ENCODE measurements at places on chromosomes 6 and 20. TPM values are rescaled to one million over a fixed set of nuclear protein-coding genes. Genes with fewer than 3 reads are reported as not detected.

The GJA10 gene
- not detected for polyA plus RNA-seq

- DNase-seq = no peak
Observed at GRCh38 chr6:11890849-11891248, 112.2 kb upstream of the ADTRP start.

DNA sequence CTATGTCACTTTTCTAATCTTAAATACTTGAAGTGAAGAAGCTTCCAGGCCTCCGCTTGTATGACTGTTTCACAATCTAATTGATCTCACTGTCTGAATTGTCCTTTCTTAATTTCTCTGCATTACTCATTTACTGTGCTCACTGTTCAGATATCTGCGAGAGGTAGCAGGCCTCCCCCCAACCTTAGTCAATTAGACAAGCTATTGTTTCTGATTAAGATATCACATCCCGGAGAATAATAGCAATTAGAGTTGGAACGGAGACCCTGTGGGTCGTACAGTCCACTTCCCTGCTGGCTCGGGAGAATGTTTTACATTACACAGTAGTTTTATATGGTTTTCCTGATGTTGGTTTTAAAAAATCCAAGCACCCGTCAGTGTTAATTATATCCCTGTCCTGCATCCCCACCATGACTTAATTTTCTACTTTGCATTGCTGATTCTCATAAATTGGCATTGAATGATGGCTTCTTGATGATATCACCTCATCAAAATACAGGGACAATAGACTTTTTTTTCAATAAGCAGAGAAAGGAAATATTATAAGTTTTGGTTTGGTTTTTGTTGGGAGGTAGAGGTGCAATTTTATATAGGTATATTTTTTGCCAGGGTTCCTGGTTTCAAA, 178.7 kb upstream of the TSHZ2 start:
- no peak for DNase-seq

DNA sequence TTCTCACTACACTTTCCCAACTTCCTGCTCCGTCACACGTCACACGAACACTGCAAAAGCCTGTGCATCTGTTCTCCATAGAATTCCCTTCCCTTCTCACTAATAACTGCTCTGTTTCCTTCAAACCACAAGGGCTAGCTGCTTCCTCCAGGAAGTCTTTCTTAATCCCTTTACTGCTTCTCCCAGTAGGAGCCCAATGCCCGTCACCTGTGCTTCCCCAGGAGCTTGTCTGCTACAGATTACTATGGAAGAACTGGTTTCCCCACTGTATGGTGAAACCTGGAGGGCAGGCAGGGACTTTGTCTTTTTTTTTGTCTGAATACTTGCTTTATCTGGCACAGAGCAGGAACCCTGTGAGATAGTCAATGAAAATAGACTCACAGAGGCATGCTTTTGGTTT, 444.7 kb upstream of the MAP3K7 start:
- DNase-seq = no peak

The TPD52L1 gene
- 96.3 TPM for polyA plus RNA-seq

The C20orf204 gene
- polyA plus RNA-seq = 0.35 TPM

The WFDC5 gene
- polyA plus RNA-seq = not detected

DNA sequence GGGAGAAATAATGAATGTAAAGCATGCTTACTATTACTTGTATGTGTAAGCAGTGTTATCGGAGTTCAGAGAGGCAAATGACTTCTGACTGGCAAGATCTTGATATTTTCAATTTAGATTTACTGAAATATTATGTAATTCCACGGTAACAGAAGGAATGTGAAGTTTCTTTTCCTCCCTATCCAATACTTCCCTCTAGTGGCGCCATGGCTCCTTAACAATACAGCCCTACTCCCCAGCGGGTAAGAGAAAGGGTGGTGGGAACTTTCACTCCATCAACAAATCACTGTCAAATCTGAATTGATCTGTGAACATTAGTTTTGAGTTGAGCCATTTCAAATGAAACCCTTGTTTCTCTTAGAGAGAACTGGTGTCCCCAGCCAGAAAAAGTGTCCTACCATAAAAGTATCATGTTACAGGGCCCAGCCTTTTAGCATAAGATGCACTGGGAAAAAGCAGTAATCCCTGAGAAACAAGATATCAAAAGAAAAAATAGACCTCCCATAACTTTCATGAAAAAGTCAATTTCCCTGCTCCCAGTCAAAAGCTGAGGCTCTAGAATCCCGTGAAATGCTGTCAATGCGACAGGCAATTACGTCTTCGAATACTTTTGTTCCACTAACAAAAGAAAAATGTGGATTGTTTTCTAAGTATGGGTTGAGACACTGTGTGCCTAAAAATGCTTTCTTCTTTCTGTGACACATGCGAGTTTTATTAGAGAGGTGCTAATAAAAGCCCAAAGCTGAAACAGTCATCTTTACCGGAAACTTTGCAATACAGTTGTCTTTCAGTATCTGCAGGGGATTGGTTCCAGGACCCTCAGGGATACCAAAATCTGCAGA, 12.9 kb downstream of the COX7A2 start:
- peak; percentile 76 for DNase-seq

GRCh38 chr6:100376103-100376502, 88.6 kb downstream of the SIM1 start:
- peak; percentile 52 for DNase-seq

DNA sequence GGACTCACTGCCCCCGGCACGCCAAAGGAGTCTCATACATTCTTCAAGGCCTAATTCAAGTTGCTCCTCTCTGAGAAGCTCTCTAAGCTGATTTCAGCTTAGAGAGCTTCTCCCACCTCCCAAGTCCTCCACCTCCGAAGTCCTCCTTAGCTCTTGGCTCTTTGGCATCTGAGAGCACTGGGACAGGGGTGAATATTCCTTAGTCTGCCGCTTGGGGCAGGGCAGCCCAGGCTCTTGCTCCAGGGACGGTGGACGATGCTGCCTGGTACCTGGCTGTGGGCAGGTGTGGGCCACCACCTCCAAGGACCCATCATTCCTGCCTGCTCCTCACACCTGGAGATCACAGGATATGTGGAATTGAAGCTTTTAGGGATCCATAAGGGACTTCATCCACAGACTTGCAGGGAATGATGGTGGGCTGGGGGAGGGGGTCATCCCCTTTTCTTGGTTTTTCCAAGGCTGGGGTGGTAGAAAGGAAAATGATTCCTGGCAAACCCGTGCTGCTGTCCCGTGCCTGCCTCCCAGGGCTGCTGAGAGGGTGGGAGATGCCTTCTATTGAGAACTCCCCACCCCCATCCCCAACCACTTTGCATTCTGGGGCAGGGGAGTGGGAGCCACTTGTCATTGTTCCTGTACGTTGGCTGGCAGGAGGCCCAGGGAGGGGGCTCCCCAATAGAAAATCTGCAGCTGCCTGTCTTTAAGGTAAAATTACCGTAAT, 57.4 kb downstream of the ARHGAP40 start:
- peak; percentile 47 for DNase-seq

The CPXM1 gene
- polyA plus RNA-seq = 98.5 TPM

GRCh38 chr20:25076731-25077609, 5.0 kb downstream of the VSX1 start:
- no peak for DNase-seq

The DEFB124 gene
- not detected for polyA plus RNA-seq

The MCCD1 gene
- polyA plus RNA-seq = not detected

- DNase-seq = peak; percentile 97
Observed at GRCh38 chr20:50980071-50980681, 21.6 kb downstream of the MOCS3 start.

GRCh38 chr20:38202153-38202981, 37.3 kb upstream of the TGM2 start:
- no peak for DNase-seq

The CNR1 gene
- polyA plus RNA-seq = 0.69 TPM

DNA sequence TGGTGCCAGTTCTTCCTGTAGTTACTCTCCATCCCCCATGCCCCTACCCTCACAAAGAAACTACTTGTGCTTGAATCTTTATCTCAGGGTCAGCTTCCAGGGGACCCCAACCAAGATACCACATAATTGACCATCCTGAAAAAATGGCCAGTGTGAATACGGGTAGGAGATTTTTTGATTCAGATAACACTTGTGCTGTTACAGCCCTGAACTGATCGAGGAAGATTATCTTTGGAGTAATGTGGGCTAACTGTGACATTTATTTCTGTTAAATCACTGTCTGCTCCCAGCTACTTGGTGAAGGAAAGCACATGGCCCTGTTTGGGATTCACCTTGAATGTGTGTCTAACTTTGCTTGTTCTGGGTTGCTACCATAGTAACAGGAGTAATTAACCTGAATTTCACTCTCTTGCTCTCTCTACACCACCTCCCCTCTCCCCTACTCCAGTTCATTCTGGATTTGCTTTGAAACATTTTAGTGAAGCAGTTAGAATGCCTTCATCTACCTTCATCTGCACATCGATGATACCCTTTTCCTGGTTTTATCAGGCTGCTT, 219.6 kb upstream of the CHD6 start:
- DNase-seq = no peak

The TGM3 gene
- polyA plus RNA-seq = 0.37 TPM

The MOXD1 gene
- 20.8 TPM for polyA plus RNA-seq

GRCh38 chr6:87210979-87211378, 55.6 kb downstream of the ZNF292 start:
- DNase-seq = no peak

GRCh38 chr20:32624687-32625345, 39.7 kb upstream of the NOL4L start:
- no peak for DNase-seq

DNA sequence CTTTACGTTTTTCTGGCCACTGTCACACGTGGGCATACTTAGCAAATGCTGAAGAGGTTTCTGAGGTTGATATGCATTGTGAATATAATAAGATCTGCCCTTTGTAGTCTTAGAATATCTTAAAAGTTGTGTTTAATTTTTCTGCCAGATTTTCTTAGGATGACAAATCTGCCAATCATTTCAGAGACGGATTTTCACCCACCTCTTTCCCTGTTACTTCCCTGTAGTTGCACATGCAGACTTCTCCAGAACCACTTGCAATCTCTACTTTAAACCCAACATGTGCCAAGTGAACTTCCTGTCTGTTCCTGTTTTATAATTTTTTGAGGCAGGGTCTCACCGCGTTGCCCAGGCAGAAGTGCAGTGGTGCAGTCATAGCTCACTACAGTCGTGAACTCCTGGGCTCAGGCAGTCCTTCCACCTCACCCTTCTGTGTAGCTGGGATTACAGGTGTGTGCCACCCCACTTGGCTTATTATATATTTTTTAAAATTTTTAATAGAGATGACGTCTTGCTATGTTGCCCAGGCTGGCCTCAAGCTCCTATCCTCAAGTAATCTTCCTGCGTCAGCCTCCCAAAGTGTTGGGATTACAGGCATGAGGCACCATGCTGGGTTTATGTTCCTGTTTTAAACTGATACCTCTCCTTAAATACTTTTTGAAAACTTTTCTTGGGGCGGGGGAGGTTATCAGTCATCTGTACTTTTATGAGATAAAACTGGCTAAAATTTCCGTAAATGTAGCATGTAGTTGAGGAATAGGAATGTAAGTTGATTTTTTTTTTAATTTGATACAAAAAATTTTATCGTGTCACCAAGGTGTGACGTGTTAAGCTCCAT, 2.7 kb downstream of the IGF2R start:
- no peak for DNase-seq

The C6orf163 gene
- polyA plus RNA-seq = 2.8 TPM

- peak; percentile 97 for DNase-seq
Observed at GRCh38 chr20:19757487-19758132, 448 bp upstream of the RIN2 start.

The CLVS2 gene
- not detected for polyA plus RNA-seq

DNA sequence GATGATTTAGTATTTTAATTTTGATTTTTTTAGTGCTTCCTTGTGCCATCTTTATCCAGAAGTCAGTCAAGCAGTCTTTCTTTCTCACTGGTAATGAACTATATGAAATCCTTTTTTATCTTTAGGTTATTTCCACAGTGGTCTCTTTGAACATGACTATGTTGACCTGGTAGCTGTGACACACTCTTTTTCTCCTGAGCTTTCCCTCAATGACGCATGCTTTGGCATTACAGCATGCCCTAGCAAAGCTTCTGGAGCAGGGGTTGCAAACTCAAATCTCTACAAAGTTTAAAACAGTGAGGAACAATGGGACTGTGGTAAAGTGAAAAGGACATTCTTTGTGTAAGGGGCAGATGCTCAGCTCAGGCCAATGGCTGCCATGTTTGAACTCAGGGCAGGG, 4.5 kb upstream of the PLAGL1 start:
- DNase-seq = peak; percentile 27

GRCh38 chr6:42230345-42231321, 13.0 kb upstream of the MRPS10 start:
- DNase-seq = no peak

The RSPO4 gene
- polyA plus RNA-seq = 8.4 TPM

GRCh38 chr20:10419550-10420133, 14.4 kb downstream of the MKKS start:
- DNase-seq = no peak

- no peak for DNase-seq
Observed at GRCh38 chr20:9919271-9920014, 80.6 kb upstream of the PAK5 start.

DNA sequence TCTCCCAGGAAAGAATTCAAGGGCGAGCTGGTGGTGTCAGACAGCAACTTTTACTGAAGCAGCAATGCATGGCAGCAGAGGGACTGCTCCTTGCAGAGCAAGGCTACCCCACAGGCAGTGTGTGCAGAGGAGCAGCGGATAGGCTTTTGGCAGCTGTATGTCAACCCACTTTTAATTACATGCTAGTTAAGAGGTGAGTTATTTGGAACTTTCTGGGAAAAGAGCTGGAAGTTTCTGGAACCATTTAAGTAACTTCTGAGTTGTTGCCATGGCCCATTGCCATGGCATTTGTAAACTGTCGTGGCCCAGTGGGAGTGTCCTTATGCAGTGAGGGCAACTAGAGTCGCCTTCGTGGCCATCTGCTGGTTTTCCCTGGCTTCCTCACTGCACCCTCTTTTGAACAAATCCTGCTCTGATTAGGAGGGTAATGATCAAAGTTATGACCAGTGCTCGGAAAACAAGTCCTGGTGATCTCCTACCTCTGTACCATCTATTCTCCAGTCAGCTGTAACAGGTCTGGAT, 34.0 kb downstream of the BPIFB4 start:
- DNase-seq = no peak

DNA sequence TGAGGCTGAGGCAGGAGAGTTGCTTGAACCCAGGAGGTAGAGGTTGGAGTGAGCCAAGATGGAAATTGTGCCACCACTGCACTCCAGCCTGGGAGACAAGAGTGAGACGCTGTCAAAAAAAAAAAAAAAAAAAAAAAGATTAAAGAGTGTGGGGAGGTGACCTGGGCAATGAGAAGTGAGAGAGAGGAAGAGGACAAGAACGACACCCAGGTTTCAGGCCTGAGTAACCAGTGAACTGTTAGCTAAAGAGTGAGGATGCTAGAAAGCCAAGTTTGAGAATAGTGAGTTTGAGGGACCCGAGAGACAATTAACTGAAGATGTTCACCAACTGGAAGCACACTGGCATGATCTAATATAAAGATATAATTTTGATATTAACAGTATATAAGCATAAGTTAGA, 85.4 kb upstream of the TNFAIP3 start:
- DNase-seq = no peak

GRCh38 chr20:24631173-24631505, 161.7 kb downstream of the SYNDIG1 start:
- DNase-seq = no peak

- DNase-seq = no peak
Observed at GRCh38 chr20:36726168-36726567, 19.7 kb downstream of the NDRG3 start.

- no peak for DNase-seq
Observed at GRCh38 chr20:19074828-19075516, 137.5 kb upstream of the SLC24A3 start.

The TRIM15 gene
- not detected for polyA plus RNA-seq

GRCh38 chr20:15241681-15242080, 904.3 kb upstream of the FLRT3 start:
- DNase-seq = no peak

Data from cardiac muscle cell (in vitro differentiated cells and primary cell).